NCI-H748 treated with DMSO at 0.1 percent for 48 hours (cell line): ENCODE measurements at places on chromosomes 1 and 21.

DNA sequence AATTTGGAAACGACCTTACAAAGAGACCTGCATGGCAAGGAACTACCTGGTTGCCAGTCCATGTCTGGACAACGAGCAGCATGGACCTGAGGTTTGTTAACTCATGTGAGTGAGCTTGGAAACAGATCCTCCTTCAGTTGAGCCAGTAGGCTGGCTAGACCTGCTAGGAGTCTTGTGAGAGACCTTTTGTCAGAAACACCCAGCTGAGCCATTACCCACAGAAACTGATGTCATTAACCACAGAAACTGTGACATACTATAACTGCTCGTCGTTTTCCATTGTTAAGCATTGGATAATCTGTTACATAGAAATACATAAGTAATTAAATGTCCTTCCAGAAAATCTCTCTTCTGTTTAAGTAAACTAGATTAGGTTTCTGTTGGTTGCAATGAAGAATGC lies 211.1 kb upstream of the C21orf91 start:
- no peak for DNase-seq

DNA sequence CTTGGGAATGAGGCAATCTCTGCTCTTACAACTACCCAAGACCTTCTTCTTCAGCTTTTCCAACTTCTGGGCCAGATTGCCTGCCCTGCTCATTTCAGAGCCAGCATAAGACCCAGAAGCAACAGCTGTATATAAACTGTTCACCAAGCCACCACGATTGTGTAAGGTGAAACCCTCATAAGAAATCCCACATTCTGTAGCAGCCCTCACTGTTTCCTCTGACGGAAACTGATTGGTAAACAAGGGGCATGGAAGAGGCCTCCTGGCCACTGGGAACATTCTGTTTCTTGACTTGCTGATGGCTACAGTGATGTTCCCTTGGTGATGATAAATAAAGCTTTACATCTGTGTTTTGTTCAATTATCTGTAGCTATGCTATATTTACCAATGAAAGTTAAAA lies 39.7 kb upstream of the EXO1 start:
- DNase-seq = no peak

DNA sequence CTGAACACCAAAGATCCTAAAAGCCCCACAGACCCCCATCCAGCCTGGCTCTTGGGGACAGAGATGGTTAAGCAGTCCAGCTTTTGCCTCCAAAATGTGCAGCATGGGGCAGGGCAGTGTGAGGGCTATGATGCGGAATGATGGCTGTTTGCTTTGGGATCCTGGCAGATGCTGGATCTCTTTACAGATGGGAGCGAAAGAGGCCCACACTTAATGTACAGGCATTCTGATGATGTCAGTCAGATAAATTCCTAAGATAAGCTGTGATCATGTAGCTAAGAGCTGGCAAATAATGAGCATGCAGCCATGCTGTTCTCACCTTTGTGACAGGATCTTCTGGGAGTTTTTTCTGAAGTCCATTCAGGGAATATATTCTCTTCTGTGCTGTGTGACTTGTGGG lies 17.6 kb upstream of the KCNQ4 start:
- no peak for DNase-seq

DNA sequence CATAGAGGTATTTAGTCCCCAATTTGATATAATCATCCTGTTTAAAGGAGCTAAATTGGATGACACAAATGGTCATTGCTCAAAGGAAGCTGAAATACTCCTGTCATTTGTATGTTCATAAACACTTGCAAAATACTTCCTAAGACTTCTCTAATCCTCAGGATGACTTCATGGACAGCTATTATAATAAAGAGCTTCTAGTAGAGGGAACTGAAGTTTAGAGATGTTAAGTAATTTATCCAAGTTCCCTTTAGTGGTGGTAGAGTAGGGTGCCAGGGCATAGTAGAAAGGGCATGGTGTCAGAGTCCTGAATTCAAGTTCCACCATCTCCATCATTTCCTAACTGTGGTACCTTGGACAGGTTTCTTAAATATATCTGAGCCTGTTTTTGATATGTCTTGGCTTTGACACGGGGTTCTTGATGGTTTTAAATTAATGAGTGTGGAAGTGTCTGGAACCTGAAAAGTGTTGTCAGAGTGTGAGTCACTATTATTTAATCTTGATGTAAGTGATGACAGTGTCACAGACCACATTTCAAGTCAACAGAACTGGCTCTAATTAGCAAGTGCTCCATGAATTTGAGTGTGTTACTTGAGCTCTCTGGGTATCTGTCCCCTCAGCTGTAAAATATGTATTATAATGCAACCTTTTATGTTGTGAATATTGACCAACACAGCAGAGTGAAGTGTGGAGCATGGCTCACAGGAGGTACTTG lies 12.1 kb upstream of the GBP6 start:
- DNase-seq = no peak

- no peak for DNase-seq
Observed at GRCh38 chr1:81327743-81328142, 473.0 kb upstream of the ADGRL2 start.

- no peak for DNase-seq
Observed at GRCh38 chr21:39452970-39453342, 1.2 kb downstream of the SH3BGR start.

DNA sequence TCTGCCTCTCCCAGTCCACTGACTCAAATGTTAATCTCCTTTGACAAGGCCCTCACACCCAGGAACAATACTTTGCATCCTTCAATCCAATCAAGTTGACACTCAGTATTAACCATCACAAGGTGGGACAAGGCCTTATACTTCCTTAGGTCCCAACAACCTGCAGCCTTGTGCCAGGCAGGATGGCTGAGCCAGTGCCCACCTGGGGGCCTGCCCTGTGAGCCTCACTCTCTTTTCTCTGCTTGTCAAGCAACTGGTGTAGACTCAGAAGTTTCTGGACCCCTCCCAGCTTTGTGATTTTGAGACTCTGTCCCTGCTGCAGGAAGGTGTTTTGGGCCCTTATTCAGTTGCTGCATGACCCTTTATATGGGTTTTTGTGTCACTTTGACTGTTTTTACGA lies 310.0 kb upstream of the C1orf174 start:
- no peak for DNase-seq

DNA sequence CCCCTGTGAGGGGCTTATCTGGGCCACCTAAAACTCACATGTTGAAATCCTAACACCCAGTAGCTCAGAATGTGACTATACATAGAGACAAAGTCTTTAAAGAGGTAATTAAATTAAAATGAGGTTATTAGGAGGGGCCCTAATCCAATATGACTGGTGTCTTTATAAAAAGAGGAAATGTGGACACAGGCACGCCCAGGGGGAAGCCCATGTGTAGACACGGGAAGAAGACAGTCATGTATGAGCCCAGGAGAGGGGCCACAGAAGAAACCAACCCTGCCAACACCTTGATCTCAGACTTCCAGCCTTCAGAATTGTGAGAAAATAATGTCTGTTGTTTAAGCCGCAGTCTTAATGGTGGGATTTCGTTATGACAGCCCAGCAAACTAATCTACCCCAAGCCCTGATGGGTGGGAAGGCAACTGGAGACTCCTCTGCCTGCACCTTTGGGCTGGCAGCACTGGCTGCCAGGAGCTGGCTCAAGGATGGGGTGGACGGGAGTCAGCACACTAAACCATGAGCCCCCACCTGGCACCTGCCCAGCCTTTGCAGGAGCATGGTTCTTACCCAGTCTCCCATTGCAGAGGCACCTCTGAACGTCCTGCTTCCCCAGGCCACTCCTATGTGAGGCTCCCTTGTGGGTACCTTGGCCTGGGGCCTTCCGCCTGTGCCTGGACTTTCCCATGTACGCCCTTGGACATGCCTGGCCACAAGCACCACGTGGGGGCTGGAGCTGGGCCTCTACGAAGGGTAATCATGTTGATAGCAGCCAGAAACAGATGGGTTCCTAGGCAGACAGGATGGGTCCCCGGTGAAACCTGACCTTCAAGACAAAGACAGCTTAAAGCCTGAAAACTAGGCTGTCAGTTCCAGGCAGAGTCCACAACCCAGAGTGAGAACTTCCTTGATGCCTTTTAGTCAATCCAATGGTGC lies 57.1 kb upstream of the DMRTB1 start:
- no peak for DNase-seq

GRCh38 chr1:209198961-209199750 lies 384.4 kb upstream of the CAMK1G start:
- DNase-seq = no peak

- no peak for DNase-seq
Observed at GRCh38 chr1:14590411-14591180, 7.9 kb upstream of the KAZN start.

GRCh38 chr1:83593073-83593472 lies 405.9 kb downstream of the TTLL7 start:
- no peak for DNase-seq
